ENCODE measurements at places on chromosomes 3 and 15.

DNA sequence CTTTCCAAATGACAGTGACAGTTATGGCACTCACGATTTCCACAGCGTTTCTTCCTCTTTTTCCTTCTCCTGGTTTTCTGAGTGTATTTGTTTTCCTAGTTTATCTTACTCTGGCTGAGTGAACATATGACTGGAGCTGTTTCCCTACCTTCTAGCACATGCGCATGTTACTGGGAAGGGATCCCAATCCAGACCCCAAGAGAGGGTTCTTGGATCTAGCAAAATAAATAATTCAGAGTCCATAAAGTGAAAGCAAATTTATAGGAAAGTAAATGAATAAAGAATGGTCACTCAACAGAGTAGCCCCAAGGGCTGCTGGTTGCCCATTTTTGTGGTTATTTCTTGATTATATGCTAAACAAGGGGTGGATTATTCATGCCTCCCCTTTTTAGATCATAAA lies 23.8 kb downstream of the METTL6 start:
- DNase-seq = no peak

- DNase-seq = no peak
Observed at GRCh38 chr3:150183678-150184425, 213.2 kb upstream of the PFN2 start.

GRCh38 chr3:52281981-52282801 lies 3.7 kb upstream of the WDR82 start:
- DNase-seq = no peak

DNA sequence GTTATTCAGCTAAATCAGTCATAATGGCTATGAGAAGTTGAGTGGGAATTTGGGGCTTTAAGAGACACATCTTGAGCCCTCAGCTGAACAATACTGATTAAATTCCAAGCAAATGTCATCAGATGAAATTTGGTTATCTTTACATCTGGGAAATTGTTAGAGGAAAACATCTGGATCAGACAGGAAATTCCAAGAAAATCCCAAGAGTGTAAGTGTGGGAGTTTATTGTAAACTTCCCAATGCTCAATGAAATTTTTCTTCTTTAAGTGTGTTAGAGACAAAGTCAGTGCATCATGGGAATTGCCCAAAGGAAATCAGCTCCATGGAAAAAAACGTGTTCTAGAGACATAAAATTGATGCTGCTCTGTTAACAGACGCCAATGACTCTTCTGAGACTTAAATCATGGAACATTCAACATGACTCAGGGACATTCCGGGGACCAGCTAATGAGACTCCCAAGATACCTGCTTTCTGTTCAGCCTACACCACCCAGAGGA lies 19.8 kb upstream of the DCLK3 start:
- no peak for DNase-seq

DNA sequence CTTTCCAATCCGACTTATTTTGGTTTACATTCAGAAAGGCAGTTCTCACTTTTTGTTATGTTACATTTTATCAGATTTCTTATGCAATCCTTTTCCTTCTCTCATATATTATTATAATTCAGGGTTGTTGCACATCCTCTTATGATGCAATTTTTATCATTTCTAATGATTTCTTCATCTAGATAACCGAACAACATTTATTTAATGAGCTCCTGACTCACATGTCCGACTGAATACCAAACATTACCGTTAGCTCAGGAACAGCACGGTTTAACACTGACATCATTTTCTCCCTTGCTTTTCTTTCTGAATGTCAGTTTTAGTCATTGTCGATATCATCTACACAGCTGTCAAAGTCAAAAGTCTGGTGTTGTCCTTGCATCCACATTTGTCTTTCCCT lies 199.2 kb downstream of the BCHE start:
- DNase-seq = no peak

DNA sequence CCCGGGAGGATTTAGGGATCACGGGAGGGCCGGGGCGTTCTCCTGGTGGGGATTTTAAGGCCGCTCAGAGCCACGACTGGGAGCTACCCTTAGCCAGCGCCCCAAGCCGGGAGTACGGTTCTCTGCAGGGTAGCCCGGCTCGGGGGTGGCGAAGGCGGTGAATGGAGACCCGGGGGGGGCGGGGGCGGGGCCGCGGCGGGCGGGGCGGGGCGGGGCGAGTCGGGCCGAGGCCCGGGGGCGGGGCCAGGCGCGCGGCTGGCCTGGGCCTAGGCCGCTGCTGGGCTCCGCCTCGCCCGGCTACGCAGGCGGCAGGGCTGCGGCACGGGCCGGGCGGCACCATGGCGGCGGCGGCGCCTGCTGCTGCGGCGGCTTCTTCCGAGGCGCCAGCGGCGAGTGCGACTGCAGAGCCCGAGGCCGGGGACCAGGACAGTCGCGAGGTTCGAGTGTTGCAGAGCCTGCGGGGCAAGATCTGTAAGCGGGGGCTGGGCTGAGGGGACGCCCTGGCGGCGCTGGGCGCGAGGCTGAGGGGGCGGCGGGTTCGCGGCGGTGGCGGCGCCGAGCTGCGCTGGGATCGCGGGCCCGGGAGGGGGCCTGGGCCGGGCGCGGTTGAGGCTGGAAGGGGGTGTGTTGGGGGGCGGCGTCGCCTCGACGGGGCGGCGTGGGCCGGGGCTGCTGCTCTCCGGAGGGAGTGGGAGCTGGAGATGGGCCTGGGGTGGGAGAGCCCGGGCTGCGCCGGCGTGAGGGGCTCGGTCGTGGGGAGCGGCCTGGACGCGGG lies at the start of gene RASA2:
Gene RASA2 (plus strand): TSS at position 282 of the 775 bp plus-strand sequence. CDS start 57 bp downstream, at position 339.
- no peak for DNase-seq

GRCh38 chr3:100956276-100956675 lies 36.9 kb downstream of the ABI3BP start:
- no peak for DNase-seq

DNA sequence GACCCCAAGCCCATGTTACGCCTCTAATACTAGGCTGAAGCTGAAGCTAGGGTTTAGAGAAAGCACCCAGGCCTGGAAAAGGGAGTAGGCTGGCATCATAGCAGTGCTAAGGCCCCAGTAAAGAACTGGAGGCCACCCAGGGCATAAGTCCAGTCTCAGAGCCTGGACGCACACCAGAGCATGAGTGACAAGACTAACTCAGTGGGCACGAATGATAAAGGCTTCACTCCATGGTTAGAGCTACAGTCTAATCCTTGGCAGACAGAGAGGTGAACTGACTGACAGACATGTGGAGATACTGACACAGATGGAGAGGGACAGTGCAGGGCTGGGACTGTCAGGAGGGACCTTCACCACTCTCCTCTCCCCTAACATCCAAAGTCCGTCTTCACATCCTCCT lies 139.8 kb downstream of the KCNMB2 start:
- DNase-seq = no peak

DNA sequence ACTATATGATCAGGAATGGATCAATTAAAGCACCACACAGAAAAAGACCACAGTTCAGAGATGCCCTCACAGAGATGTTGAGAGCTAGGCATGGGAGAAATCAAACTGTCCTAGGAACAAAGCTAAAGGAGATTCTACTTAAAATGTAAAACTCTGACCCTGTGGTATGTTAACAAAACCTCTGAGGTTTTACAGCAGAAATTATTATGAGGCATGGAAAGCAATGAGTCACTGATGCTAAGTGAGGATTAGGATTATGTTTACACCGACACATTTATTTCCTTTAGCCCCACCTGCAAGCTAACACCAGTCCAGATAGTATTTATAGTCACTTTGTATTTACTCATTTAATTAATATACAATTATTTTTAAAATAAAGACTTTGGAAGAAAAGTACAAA lies 1242.2 kb downstream of the OTOL1 start:
- DNase-seq = no peak

DNA sequence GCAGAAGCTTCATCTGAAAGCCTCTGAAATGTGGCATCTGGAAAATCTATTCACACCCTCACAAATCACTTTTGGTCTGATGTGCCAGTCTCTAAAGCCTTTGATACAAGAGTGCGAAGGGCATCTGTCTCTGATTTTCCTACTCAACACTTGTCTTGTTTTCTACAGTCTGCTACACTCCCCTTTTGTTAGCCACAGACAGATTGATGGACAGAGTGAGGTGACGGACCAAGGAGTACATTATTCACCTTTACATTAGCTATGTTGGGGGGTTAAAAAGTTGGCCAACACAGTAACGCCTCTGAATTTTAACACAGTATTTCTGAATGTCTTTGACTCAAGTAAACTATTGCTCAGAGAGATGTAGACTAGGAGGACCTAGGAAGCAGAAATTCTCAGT lies 63.1 kb downstream of the TNIK start:
- DNase-seq = no peak

DNA sequence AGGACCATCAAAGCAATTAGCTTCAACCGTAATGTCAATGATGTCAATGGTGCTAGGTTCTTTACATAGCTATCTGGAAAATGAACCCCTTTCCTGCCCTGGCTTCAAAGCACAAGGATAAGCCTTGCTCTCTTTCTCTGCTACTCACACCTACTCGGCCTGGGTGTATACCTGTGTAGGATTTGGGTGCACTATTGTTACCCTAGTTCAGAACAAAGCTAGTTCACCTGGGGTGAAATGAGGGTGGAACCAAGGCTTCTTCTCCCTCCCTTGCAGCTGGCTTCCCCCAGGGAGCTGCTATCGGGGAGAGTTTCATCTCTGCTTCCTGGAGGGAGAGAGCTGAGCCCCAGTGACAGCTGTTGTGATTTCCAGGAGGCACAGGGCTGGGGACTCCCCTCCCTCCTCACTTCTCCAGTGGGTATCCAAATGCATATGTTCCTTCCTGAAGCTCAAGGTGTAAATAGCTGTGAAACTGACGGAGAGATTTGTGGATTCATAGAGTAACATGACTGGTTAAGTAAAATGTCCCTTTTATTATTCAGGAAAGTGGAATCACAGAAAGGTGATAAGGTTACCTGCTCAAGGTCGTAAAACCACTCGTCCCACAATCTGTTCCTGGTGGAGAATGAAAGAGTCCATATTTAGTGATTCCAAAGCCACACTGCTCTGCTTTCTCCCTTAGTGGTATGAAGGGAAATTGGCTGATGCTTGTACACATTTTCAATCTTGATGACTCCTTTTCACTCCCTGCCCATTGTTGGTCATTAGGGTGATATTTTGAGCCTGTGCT lies 11.8 kb upstream of the C3orf70 start:
- DNase-seq = no peak

DNA sequence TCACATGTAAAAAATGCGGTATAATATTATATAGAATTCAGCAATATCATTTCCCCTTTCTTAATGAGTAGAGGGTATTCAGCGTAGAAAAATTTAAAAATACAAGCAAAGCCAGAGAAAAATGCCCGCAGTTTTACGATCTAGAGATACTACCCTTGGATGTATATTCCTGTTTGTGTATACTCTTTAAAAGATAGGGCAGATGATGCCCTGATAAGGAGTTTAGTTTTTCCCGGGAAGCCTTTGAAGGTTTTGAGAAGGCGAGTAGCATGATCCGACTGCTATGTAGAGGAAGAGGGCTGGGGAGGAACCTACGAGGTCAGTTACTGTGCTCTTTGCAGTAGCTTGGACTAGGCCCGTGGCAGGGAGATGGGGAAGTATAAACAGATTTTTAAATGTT lies 1.2 kb downstream of the YEATS2 start:
- no peak for DNase-seq

- no peak for DNase-seq
Observed at GRCh38 chr3:182182531-182182968, 470.8 kb downstream of the SOX2 start.

DNA sequence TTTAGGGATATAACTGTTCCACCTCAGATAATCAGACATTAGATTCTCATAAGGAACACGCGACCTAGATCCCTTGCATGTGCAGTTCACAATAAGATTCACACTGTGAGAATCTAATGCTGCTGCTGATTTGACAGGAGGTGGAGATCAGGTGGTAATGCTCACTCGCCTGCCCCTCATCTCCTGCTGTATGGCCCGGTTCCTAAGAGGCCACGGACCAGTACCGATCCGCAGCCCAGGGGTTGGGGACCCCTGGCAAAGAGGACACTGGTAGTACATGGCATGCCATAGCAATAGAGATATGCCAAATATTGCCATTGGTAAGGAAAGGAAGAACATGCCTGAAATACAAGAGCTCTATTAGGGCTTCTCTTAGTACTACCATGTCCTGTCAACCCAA lies 59.7 kb downstream of the LSM3 start:
- DNase-seq = no peak

GRCh38 chr3:31193871-31194270 lies 299.4 kb upstream of the GADL1 start:
- DNase-seq = no peak

DNA sequence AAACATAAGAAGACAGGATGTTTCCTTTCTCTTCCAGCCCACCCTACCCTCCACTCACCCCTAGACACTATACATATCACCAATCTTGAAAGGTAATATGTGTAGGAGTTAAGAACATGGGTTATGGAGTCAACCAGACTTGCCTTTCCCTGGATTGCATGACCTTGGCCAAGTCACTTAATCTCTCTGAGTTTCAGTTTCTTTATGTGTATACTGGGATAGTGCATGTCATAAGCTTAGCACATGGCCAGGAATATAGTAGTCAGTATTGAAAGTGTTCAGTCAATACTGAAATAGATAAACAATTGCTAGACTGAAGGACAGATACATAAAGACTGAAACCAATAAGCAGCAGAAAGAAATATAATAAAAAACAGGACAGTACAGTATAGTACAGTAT lies 283.2 kb upstream of the STT3B start:
- no peak for DNase-seq

DNA sequence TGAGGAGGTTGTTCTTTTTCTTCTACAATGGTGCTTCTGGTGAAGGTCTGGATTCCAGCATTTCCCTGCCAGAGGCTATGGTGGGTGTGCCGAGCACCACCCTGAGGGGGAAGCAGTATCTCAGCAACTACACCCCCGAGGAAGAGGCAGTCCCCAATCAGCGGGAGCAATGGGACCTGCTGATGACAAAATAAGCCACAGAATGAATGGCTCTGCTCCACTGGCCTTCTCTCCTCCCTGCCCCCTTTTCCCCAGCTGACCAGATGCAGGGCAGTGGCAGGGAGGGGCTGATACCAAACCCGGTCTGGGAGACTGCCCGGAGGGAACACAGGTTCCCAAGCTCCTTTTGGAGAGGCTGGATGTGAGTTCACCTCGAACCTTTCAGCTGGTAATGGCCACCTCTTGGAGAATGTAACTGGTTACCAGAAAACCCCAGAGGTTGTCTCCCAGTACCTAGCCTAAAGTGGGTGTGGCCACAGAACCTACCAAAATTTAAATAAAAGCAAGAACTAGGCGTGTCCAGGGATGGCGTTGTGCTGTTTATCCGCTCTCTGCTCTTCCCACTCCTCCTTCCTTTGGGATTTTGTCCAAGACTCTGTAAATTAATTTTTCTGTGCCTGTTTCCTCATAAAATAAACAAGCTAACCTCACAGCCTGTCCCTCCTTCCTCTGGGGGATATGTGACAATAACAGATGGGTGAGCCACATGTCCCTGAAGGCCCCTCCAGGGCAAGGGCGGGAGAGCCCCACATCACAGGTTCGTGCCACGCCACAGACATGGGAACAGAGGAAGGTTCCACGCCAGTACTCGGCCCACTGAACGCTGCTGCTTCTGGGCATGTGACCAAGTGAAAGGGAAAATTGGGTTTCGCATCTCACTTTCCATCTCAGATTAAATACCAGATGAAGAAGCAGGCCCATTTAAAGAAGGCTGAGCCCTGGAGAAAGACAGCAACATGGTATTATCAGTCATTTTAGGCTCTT lies 35.1 kb upstream of the SPTBN5 start:
- no peak for DNase-seq

- no peak for DNase-seq
Observed at GRCh38 chr15:99455789-99456160, 110.0 kb upstream of the MEF2A start.

All from cortex of kidney (tissue), 1 donor.